Left lobe of liver (tissue), 2 donors: ENCODE measurements at places on chromosomes 4 and X. TPM values are rescaled to one million over a fixed set of nuclear protein-coding genes. Genes with fewer than 3 reads are reported as not detected.

DNA sequence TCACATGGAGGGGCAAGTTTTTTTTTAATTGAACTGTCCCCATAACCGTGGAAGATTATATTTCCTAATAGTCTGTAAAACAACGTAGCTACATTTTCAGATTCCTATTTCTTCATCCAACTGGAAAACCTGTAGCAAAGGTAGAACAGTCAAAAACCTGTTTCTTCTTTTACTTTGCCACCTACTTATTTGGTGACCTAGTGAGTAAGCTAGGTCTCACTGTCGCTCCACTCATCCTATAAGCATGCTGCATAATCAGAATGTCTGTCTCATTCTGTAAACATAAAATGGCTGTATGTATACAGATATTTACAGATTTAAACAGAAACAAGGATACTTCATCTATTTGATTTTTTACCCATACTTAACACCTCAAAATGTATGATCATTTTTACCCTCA lies 20.4 kb downstream of the MAML3 start:
- no peak for DNase-seq

DNA sequence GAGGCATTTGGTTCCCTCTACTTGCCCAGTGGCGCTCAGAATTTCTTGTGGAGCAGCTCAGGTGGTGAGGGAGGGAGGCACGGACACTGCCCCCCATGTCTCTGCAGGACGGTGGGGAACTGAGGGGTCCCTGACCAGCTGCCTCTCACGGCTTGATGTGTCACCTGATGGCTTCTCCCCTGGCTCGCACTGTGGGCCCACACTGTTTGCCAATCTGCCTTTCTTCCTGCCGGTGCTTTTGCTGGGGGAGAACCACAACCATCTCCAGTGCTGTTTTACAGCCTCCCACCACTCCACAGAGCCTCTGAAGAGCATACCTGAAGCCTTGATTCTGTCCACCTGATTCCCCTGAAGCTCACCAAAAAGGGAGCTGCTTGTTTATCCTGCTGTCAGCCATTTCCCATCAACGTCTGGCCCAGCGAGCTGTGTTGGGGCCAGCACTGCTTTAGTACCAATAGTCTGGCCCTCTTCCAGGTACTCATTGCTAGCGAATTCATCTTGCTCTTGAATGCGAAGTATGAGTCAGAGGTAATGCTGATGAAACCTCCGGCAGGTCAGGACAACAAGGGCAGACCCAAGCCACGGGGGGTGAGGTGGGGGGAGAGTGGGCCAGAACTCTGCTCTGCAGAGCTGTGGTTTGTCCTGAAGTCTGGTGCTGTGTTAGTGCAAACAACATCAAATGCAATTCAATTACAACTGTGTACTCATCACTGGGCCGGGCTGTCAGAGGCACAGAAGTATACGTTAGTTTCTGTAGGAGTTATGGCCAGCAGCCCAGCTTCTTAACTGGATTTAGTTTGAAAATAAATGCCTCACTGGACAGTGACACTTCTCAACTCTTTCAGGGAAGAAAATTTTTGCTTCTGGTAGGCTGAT lies 208.3 kb upstream of the JADE1 start:
- no peak for DNase-seq

GRCh38 chr4:160592258-160592657 lies 1489.4 kb downstream of the RAPGEF2 start:
- no peak for DNase-seq

DNA sequence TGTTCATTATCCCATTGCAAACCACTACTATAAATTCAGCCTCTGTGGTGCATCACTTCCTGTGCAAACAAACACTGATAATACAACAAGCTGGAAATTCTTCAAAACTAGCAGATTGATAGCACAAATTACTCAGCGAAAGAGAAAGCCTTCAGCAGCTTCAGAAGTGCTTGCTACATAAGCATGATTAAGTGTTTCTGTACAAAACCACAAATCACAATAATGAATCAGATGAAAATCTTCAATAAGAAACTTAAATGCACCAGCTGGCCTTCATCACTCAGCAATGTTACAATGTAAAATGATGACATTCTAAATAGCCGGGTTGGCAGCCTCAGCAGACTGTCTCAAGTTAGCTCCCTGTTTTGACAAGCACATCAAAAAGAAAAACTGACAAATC lies 262.2 kb downstream of the SPOCK3 start:
- no peak for DNase-seq

- no peak for DNase-seq
Observed at GRCh38 chr4:87051121-87051713, 116.4 kb downstream of the AFF1 start.

The LIN54 gene
- total RNA-seq: 5.7 TPM

- DNase-seq: no peak
Observed at GRCh38 chr4:40234519-40235039, 37.7 kb downstream of the RHOH start.

DNA sequence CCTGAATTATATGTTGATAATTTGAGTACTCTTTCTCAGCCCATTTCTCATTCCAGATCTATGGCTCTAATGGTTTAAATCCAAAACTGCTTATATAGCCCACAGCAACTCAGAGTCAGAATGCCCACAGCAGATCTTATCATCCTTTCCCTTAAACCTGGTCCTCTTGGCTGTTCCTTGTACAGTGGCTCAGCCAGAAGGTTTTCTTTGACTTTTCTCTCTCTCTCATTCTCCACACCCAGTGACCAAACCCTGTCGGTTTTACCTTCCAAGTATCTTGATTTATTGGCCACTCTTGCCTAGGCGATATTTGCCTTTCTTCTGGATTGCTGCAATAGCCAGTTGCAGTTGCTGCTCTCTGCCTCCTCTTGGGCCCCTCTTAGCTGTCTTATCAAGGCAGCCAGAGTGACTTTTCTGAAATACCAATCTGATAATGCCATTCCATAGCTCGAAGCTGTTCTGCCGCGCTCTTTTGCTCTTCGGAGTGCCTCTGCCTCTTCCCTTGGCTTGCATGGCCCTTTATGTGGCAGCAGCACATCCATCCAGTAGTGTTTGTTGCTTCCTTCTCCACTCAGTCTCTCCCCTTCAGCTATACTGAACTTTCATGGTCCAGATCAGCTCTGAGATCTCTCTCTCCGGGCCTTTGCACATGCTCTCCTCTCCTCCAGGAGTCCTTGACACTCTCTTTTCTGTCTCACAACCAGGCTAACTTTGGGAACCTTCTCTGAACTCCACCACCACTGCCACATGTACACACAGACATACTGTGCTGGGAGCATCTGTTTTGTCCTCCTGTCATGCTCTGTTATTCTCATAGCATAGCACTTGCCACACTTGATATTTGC lies 11.8 kb downstream of the GAB1 start:
- DNase-seq: no peak

DNA sequence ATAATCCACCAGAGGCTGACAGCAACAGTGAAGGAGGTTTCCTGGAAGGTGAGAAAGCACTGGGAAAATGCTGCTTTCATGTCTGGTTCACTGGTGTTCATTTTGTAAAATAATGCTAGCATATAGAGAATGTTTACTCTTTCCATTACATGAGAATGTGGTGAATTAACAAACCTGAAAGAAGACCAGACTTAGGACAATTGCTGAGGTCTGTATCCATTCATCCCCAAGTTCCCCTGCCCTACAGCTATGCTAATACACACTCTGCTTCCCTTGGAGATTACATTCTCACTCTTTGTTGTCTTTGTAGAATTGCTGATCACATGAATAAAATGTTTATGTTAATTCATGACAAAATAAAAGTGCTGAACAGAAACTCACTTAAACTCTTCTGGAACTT lies 99.5 kb downstream of the ARHGAP6 start:
- DNase-seq: no peak

GRCh38 chr4:154585369-154586018 lies 5.0 kb downstream of the FGA start:
- no peak for DNase-seq

DNA sequence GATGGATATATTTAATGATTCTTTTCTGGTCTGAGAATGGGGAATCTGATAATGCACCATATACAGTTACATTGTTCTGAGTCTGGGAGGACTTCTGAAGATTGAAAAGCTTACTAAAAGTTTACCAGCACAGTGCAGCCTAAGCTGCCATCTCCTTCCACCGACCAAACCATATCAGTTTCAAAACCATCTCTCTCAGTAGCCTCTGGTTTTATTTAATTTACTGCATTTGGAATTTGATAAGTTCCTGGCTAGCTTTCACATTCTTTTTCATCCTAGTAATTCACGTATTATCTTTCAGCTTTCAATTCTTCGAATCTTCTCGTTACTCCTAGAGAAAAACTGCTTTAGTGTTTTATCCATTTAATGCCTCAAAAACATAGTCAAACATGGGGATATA lies 181.4 kb upstream of the HCCS start:
- DNase-seq: no peak

DNA sequence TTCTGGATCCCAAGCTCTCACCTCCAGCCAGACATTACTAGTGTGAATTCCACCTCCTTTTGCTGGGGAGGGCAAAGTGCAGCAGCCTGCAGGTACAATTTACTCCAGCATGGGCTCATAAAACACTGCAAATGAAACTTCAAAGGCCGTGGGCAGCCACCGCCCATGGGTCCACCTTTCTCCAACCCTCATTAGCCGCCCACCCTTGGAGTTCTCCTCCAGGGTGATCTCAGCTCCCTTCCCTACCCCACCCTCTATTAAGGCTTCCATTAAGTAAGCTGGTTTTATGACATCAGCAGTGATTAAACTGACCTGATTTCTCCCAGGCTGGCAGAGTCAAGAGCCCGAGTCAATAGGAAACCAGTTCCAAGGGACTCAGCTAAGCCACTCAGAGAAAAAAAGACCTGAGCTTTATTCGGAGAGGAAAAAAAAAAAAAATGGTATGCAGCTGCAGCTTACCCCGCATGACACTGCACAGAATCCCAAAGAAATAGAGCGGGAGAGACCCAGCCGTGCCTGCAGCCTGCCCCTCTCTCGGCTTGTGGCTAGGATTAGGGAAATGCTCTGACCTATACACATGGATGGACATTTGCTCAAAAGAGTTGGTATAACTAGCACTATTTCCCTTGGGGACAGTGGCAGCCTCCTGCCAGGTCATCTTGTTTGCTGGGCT lies 319.6 kb downstream of the PTTG2 start:
- DNase-seq: peak; percentile 51

The CFAP299 gene
- not detected for total RNA-seq

The MAGEA2 gene
- total RNA-seq: not detected

The UGT2B17 gene
- total RNA-seq: 9.8 TPM

- DNase-seq: peak; percentile 35
Observed at GRCh38 chrX:76428243-76429130, 977 bp downstream of the MAGEE1 start.

- no peak for DNase-seq
Observed at GRCh38 chr4:183499801-183500200, 5.1 kb upstream of the ING2 start.
